ENCODE measurements at places on chromosomes 2 and 18.

GRCh38 chr2:158539176-158540005, 82.6 kb downstream of the PKP4 start:
- peak; percentile 44 for DNase-seq

- DNase-seq, result no peak
Observed at GRCh38 chr2:233240897-233241296, 10.6 kb upstream of the ATG16L1 start.

DNA sequence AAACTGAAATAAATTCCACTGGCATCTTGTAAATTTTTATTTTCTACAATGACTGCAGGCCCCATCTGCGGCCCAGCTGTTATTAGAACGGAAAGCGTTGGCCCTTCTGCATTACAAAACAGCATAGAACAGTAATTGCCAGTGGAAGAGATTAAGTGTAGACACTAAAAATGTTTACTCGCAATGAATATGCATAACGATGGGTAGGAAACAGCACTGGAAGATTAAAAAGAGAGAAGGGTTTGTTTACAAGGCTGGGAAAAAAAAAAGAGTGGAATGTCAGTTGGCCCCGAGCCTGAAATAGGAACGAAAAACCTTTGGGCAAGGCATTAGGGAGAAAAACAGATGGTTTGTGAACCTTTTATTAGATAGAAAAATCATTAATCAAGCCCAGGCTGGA, 275.9 kb upstream of the TCF4 start:
- peak; percentile 55 for DNase-seq

DNA sequence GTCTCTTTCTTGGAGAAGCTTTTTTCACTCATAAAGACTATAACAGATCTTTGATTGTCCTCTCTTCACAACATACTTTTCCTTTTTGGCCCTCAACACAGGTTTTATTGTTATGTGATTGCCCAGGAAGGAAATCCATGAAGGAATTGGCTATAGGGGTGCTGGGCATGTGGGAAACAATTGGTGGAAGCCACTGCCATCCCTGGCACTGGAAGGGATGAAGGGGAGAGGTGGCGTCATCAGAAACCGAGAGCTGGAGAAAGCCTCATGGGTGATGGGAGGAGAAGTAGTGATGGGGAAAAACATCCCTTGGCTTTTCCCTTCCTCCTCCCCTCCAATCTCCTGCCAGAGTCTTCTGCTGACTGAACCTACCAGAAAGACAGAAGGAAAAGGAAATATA, 106.2 kb downstream of the SPOPL start:
- DNase-seq, result no peak

DNA sequence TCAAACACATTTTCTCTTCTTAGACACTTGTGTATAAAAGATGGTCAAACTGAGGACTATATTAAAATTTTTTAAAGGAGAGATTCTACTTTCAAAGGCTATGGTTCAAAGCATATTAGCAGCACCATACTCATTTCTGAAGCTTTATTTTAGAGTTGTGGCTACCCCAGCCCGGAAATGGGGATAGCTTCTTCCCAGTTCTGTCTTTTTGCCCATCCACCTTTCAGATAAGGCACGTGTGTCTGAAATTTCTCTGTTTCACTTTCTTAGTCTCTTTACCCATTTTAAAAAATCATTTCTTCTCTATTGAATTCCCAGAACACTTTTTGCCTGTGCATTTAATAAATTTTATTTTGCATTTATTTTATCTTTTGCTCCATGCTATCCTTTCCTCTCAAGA, 431.5 kb downstream of the RNF144A start:
- DNase-seq, result no peak

- DNase-seq, result no peak
Observed at GRCh38 chr2:205563646-205564045, 118.7 kb upstream of the NRP2 start.

GRCh38 chr2:235319095-235319494, 174.7 kb upstream of the AGAP1 start:
- no peak for DNase-seq

- peak; percentile 52 for DNase-seq
Observed at GRCh38 chr18:44325903-44326635, 354.6 kb upstream of the SETBP1 start.

GRCh38 chr2:237894986-237895543, 35.6 kb downstream of the RAMP1 start:
- no peak for DNase-seq

- DNase-seq, result no peak
Observed at GRCh38 chr2:223052548-223053483, 826 bp downstream of the KCNE4 start.

GRCh38 chr2:190149200-190149599, 86.7 kb upstream of the MSTN start:
- DNase-seq, result no peak

DNA sequence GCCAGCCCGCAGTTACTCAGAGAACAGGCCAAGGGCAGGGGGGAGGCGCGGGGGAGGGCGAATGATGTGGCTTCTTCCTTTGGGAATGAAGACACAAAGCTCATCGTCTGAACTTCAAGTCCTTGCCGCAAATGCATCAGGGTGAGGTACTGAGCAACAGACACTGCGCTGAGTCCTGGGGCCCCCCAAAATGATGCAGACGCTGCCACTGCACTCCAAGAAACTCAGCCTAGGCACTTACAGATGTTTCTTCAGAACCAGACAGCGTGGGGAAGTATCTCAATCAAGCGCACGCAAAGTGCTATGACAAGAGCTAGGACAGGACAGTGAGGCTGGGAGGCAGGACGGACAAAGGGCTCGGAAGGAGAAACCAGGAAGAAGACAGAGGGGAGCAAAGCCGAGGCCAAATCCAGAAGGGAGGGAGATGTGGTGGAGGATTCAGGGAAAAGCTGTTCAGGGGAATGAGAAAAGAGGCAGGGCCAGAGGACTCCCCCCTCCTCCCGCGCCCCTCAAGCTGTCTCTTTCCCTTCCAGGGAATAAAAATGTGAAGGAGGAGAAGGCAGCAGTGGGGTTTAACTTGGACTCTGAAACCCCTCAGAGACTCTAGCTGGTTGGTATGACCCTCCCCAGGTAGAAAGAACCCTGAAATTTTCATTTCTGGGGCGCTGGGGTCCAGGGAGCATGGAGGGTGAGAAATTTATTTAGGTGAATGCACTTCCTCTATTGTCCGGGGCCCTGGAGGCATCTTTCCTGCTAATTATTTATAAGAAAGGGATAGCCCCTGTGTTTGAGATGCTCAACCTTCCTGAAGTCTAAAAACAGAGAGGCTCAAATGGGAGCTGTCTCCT, 34.9 kb downstream of the CIB4 start:
- no peak for DNase-seq

DNA sequence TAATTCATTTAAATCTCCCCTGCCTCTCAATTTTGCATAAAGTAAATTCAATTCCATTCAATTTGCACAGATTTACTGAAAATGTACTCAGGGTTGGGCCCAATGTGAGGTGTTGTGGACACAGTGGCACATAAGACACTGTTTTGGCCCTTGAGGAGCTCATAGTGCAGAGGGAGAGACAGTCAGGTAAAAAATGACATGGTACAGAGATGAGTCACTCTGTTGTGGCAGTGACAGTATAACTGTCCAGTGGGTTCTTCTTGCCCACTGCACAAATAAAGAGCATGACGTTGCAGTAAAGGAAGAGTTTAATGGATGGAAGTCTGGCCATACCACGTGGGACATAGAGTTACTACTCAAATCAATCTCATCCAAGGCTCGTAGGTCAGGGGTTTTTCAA, 400.3 kb upstream of the TRIB2 start:
- DNase-seq, result no peak

DNA sequence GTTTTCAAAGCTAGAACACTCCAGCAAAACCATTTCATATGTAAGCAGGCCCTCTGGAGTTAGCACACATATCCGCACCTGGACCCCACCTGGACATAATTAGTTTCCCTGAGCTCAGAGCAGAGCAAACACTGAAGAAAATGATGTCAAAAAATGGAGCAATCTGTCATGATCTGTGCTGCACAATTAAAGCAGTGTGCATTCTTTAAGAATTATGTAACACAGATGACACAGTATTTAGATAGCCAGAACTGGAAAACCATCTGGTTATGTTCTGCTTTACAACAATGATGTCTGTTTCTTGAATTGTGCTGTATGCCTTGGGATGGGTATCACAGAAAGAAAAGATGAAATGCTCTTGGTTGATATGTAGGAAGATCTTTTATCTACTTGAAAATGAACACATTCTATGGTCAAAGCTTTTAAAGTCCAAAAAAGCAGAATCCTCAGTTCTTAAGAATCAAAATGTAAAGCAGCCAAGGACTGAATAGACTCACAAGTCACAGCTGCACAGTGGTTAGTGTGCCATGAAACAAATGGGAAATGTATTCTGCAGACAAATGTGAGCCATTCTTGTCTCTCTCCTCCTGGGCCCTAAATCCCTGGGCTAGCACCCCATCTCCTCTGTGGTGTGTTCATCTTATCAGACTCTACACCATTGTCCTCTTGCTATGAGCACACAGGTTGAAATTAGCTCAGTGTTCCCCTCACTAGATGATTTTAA, 36.8 kb downstream of the HRH4 start:
- no peak for DNase-seq

DNA sequence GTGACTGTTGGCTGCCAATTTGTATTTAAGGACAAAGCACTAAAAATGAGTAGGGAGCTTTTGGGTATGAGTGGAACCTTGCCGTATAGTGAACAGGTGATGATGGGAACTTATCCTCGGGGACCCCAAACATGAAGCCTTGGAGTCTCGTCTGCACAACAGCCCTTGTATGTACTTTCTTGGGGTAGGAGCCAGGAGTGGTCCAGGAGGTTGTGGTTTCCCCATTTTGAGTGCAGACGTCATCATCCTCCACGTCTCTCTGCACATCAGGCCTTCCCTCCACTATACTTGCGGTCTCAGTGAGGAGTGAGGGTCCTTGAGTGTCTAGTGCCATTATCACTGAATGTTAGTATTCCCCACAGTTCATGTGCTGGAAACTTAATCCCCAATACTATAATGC, 101.5 kb upstream of the HS6ST1 start:
- no peak for DNase-seq

GRCh38 chr2:235909358-235909757, 258.8 kb downstream of the GBX2 start:
- DNase-seq, result no peak

- no peak for DNase-seq
Observed at GRCh38 chr2:239322416-239323086, 78.3 kb downstream of the HDAC4 start.

DNA sequence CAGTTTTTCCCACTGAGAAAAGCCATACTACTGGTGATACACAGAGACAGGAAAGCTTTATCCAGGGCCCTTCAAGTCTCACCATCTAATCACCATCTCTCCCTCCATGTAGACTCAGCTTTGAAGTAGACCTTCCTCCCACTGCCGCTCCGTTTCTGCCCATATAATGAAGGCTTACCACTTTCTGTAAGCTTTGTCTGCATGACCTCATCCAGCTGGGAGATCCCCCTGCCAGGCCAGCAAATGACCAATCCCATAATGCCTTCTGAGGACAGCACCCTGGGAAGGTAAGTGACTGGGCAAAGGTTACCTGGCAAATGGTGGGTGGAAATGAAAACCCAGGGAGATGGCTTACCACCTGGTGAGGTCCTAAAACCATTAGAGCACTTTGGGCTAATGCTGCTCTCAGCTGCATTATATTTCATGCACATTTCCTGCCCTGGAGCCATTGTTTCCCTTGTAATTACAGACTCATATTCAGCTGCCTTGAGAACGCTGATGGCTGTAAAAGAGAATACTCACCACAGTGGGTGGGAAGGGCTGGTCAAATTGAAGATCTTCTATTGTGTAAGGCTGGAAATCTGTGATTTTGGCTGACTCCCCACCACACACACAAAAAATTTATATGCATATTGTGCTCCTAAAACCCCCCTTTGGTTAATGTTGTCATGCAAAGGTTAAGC, 350.7 kb upstream of the SYT4 start:
- no peak for DNase-seq

GRCh38 chr2:228624733-228625132, 443.2 kb upstream of the SPHKAP start:
- DNase-seq, result no peak

- DNase-seq, result no peak
Observed at GRCh38 chr2:157894694-157895435, 18.7 kb upstream of the ACVR1 start.

- DNase-seq, result no peak
Observed at GRCh38 chr18:13279181-13280069, 60.9 kb downstream of the LDLRAD4 start.

- DNase-seq, result peak; percentile 73
Observed at GRCh38 chr2:95526360-95527341, 42.1 kb upstream of the TRIM43B start.

- no peak for DNase-seq
Observed at GRCh38 chr2:464562-465309, 176.8 kb upstream of the ALKAL2 start.

- no peak for DNase-seq
Observed at GRCh38 chr2:237170020-237170419, 84.3 kb downstream of the COPS8 start.

GRCh38 chr2:148887350-148888002, 12.4 kb downstream of the KIF5C start:
- no peak for DNase-seq

All from renal pelvis (tissue), 12 donors.